ENCODE measurements at places on chromosomes 7 and 10. TPM values are rescaled to one million over a fixed set of nuclear protein-coding genes. Genes with fewer than 3 reads are reported as not detected.

PLCE1 gene
- 2.8 TPM for total RNA-seq

SLC13A4 gene
- total RNA-seq: 1.9 TPM

TAS2R41 gene
- not detected for total RNA-seq

CPEB3 gene
- 7.8 TPM for total RNA-seq

TMEM270 gene
- not detected for total RNA-seq

ZPBP gene
- 0.49 TPM for total RNA-seq

PAPSS2 gene
- total RNA-seq: 2.5 TPM

CPXM2 gene
- 6.1 TPM for total RNA-seq

PHKG1 gene
- 0.64 TPM for total RNA-seq

TRPV6 gene
- total RNA-seq: 11.5 TPM

GPAM gene
- 6.0 TPM for total RNA-seq

PHYHIPL gene
- 0.21 TPM for total RNA-seq

RAMP3 gene
- total RNA-seq: 14.4 TPM

CDCA7L gene
- total RNA-seq: 39.8 TPM

CCDC146 gene
- 13.9 TPM for total RNA-seq
